ENCODE measurements at places on chromosomes 12 and 14.

DNA sequence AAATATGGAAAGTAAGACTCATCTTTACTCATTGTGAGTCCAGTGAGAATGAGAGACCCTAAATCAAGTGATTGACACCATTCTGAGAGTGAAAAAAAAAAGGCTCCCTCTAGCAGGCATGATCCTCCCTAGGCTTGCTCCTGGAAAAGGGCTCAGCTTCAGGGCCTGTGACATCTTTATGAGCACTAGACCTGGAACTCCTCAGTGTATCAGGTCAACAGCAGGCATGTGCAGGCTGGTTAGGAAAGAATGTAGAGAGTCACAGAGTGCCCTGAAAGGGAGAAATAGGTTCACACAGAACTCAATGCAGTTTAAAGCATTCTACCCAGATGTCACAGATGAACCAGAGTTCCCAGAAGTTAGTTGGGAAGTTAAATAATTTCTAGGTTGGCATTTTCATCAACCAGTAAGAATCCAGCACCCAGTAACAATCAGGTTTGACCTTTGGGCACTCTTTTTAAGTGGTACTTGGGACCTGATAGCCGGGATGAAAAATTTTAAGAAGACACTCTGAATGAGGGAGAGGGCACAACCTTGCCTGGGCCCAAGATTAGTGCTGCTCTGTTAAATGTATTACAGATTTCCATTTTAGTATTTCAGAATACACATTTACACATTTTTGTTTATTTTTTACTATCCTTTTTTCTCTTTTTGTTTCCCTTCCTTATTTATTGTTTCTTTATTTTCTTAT lies 828.8 kb downstream of the C12orf50 start:
- DNase-seq = no peak

- peak; percentile 38 for DNase-seq
These were observed 11.1 kb upstream of the NINJ2 start for GRCh38 chr12:674272-674781.

- DNase-seq = no peak
These were observed 457.1 kb downstream of the GLT1D1 start for GRCh38 chr12:129310346-129310745.

DNA sequence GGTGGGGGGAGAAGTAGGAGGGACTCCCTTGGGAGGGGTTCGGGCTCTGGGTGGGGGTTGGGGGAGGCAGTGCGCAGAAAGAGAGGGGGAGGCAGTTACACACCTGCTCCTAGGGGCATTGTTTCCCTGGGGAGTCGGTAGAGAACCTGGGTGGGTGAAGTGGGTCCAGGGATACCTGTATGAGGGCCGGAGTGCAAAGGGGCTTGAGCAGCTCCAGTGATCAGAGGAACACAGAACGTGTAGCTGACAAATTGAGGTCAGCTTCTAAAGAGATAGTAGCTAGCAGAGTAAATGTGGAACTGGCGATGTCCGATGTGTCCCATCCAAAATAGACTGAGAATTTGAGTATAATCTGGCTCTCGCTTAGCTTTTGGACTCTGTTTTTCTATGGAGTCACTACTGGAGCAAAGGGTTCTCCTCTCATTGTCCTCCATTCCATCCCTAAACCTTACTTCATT lies 502 bp downstream of the SMARCD1 start:
- no peak for DNase-seq

GRCh38 chr12:123049398-123050240 lies 69.1 kb downstream of the ARL6IP4 start:
- no peak for DNase-seq

GRCh38 chr12:119153477-119154434 lies 25.0 kb upstream of the HSPB8 start:
- DNase-seq = peak; percentile 32

GRCh38 chr12:27277846-27278260 lies 33.8 kb downstream of the STK38L start:
- DNase-seq = peak; percentile 60

DNA sequence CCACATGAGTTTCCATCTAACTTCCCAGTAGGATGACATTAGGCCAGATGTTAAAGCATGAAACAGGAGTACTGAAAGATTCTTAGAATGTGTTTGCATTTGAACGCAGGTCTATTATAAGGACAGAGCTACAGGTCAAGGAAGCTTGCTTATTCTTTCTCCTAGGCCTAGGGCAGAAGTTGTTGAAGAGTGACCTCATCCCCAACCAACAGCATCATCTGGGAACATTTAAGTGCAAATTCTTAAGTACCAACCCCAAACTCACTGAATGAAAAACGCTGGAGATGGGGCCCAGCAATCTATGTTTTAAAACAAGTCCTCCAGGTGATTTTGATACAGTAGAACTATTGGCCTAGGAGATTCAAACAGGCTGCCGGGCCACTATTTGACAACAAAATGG lies 52.4 kb downstream of the PAPLN start:
- DNase-seq = no peak

GRCh38 chr12:52682938-52683574 lies 2.8 kb upstream of the KRT1 start:
- no peak for DNase-seq

DNA sequence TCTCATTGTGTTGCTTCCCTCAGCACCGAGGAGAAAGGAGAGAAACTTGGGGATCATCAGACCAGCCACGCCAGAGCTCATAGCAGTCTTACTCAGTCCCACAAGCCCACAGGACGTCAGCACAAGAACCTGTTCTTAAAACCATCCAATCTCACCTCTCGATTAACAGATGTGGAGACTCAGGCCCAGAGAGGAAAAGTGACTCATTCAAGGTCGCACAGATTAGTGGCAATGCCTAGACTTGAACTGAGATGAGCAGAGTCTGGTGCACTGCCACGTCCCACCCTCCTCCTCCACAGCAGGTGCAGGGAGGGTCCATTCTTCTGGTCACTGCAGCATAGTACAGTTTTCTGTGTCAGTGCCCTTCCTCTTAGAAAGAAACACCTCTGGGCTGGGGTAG lies 154.9 kb upstream of the PZP start:
- DNase-seq = no peak

DNA sequence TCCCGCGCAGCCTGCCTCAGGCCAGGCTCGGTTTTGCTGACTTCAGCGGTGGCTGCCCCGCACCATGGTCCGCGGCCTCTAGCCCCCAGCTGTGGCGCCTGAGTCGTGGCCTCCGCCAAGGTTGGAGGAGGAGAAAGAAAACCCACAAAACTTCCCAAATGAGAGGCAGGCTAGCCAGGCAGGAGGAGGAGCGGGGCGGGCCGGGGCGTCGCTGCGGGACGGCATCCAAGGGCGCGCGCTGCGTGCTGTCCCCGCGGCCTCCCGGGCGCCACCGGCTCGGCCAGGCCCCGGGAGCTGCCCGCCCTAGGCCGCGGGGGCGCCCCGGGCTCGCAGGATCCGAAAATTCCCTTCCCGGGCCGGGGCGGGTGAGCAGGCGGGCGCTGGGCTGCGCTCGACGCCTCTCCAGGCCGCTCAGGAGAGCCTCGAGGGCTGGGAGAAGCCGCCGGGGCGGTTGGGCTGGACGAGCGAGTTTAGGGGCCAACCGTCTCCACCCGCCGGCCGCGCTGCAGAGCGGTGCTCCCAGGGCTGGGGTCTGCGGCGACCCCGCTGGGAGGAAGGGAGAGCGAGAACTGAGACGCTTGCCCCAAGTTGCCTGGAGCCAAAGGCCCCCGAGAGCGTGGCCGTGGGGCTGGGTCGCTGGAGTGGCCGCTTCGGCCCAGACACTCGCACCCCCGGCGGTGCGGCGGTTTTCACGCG lies at the start of gene EFS:
EFS (minus strand) TSS at position 137 of the 696 bp plus-strand sequence. CDS start 147 bp downstream, outside the sequence.
- no peak for DNase-seq

DNA sequence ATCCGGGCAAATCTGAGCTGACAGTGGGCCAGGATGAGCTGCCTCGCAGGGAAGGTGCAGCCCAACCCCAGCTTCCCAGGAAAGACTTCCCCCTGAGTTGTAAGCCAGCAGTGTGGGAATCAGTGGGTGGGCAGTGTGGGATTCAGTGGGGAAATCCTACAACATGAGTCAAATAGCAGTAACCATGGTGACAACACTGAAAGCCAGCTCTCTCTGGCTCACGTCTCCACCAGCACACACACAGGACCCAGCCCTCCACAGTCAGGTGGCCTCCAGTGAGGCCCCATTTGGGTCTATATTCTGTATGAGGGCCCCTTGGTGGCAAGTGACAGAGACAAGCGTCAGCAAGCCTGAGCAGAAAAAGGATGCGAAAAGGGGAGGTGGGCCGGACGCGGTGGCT lies 6.0 kb upstream of the LGALS3 start:
- peak; percentile 81 for DNase-seq

DNA sequence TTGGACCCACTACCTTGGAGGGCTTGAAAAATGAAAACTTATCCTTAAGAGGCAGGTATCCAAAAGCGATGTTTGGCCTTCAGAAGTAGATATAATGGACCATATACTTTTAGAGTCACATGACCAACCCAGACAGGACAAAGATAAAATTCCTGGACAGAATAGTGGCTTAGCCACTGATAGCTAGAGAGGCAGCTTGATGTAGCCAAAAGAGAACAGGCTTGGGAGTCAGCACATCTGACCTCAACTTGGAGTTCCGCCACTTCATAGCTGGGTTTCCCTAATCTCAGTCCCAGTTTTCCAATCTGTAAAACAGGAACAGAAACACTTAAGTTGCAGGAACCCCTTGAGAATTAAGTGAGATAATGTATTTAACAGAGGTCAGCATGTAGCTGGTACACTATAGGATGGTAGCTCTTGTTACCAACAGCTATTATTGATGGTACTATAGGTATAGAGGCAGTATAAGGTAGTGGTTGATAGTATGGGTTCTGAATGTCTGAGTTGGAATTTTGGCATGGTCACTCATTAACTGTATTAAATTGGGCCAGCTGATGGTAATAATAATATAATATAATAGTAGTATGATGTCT lies 63.2 kb upstream of the USP44 start:
- no peak for DNase-seq

GRCh38 chr14:56135668-56136067 lies 17.5 kb downstream of the PELI2 start:
- no peak for DNase-seq

DNA sequence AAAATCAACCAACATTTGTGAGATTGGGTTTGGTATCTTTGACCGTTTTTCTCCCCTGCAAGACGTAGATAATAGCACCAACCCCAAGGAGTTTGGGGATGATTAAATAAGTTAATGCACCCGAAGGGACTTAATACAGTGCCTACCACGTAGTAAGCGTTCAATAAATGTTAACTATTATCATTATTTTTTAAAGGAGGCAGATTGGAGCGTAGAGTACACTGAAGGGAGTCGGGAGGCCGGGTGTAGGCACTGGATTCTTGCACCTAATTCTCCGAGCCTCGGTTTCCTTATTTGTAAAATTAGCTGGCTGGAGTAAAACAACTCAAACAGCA lies 367 bp upstream of the FRS2 start:
- no peak for DNase-seq

- no peak for DNase-seq
These were observed 34.6 kb downstream of the LMNTD1 start for GRCh38 chr12:25518512-25518911.

DNA sequence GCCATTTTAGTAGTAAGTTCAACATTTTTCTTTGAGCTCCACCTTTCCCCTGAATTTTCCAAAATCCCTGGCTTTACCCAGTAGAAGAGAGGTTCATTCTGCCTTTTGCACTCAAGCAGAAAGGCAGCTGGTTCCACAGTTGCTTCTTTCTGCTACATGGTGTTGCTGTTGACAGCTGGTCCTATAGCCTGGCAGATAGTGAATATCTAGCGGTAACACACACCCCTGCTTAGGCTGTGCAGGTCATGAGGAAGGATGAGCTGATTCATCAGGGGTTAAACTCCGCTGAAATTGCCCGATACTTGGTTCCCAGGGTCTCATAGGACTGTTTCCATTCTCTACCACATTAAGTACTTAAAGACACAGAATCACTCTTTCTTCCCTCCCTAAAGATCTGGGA lies 62.4 kb downstream of the PUS7L start:
- DNase-seq = no peak

- DNase-seq = peak; percentile 46
These were observed 10.0 kb downstream of the MARK3 start for GRCh38 chr14:103395244-103395643.

DNA sequence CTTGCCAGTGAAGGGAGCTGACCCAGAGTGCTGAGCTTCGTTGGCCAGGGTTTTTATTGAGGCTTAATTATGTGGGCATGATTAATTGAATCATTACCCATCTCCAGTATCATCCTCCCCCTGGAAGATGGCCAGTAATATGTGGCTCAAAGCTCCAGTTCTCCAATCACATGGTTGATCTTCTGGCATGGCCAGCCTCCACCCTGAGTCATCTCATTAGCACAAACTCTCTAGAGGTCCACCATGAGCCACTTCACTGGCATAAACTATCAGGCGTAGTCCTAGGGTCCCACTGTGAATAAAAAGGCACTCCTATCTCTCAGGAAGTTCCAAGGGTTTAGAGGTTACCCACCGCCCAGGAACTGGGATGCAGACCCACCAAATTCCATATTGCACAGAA lies 135.0 kb downstream of the ANO6 start:
- DNase-seq = no peak

DNA sequence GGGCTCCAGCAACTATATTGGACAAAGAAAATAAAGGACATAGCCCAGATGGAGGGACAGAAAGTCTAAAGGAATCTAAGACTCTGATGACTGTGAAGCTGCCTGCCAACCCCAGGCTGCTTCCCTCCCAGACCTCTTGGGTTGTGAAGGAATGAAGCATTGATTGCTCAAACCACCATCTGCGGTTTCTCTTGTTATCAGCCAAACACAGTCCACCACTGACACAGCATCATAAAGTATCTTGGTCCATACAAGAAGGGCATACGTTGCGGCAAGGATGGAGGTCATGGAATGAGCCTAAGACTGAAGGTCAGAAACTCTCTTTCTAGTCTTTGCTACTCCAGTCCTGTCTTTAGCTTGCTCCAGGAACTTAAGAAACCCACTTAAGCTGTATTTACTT lies 58.5 kb upstream of the PLXNC1 start:
- DNase-seq = no peak

GRCh38 chr14:55807053-55807880 lies 227.3 kb downstream of the KTN1 start:
- DNase-seq = peak; percentile 32

DNA sequence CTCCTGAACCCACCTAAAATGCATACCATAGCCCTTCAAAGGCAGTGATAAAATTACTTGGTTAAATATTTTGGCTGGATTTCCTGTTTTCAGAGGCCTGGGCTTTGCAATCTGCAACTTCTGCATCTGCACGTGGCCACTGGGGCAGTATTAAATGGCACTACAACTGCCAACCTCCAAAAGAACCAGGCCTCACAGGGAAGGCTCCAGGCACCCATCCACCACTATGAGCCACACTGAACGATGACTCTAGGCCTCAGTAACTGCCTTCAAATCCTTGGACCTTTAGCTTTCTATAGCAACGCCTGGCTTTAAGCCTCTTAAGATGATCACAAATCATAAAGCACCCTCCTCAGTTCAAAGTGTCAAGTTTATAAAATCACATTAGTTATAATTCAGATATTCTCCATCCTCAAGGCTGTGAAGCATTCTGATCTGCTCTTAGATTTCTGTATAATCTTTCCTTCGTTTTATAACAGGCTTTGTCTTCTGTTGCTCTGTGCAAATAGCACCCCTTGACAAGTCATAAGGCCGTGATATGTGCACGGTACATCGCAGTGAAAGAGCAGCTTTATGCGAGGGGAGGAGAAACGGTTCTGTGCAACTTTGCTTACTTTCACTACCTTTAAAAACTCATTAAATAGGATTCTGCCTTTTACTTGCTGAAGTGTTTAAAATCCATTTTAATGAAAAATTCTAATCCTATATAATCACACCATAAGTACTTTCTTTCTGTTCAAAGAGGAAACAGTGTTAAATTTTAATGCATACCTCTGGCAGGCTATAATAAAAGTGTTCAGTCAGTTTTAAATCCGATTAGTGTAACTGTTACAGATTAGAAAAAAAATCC lies 196.4 kb upstream of the G2E3 start:
- no peak for DNase-seq

- DNase-seq = no peak
These were observed 67.8 kb downstream of the TUNAR start for GRCh38 chr14:95944462-95944861.

- no peak for DNase-seq
These were observed 11.4 kb upstream of the G2E3 start for GRCh38 chr14:30547388-30548048.

Data from inflammatory macrophage treated with lipopolysaccharide for 4 hours (primary cell).